ENCODE measurements at places on chromosomes 4 and X.

GRCh38 chr4:145795521-145795920 lies 115.6 kb downstream of the C4orf51 start:
- DNase-seq: no peak

DNA sequence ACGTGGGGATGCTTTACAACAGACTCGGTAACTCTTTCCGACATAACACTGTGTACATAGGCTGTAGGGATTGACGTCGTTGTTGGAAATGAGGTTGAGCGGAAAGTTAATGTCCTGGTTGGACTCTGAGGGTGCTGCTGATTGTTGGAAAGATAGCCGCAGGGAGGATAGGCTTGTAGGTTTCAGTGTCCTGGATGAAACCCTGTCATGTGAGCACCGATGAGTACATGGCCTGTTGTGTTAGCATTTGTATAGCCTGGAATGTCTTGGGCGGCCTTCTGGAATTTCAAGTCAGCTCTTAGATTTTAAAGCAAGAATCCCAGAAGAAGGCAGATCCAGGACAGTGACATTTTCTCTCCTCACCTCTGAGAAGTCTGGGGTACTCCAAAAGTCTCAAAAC lies 63.3 kb downstream of the TBC1D14 start:
- no peak for DNase-seq

GRCh38 chr4:37452952-37453280 lies 208.4 kb downstream of the NWD2 start:
- no peak for DNase-seq

GRCh38 chr4:75099321-75099720 lies 166.4 kb downstream of the PARM1 start:
- DNase-seq: no peak

- no peak for DNase-seq
These were observed 66.1 kb upstream of the KLHL13 start for GRCh38 chrX:118182681-118183080.

DNA sequence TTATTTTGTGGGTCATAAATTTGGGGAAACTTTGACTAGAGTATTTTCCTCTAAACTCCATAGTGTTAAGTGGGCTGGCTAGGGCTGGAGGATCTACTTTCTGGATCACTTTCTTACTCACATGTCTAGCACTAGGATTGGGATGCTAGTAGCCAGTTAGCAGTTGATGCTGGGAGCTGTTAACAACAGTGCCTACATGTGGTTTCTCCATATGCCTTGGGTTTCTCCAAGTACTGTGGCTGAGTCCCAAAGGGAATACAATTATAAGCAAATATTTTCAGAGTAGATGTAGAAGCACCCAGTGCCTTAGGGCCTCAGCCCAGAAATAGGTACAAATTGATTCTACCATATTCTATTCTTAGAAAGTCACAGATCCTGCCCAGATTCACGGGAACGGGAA lies 1614.9 kb downstream of the ARAP2 start:
- DNase-seq: no peak

DNA sequence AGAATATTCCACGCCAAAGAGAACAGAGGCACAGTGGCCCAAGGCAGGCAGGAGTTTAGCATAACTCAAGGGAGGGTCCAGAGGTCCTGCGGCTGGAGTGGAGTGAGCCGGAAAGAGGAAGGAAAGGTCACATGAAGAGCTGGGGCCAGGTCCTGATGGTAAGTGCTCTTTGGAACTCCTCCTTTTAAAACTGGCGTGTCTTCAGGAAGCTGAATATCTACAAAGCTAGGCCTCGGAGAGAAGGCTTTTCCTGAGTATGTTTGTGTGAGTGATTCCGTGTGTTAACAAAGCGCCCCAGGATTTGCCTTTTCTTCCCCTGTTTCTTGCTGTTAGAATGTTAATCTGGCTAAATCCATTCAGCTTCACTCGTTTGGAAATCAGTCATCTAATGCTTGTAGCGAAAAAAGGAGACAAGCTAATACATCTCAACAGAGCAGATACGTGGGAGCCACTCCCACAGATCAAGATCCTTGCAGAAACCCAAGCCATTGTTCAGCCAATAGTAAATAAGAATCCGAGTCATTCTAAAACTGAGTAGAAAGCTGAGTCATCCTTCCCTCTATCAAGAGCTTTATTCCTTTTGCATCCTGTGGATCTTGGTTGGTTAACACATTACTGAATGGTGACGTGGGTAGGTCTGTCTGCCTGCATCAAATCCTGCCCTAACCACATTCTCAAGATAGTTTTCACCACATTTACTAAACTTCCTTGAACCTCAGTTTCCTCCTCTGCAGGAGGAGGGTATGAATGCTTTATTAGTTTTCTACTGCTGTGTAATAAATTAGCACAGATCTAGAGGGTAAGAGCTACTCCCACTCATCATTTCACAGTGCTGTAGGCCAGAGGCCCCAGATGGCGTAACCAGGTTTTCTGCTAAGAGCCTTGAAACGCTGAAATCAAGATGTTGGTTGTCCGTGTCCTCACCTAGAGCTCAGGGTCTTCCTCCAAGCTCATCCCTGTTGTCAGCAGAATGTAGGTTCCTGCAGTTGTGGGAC lies 43.2 kb upstream of the RBM47 start:
- no peak for DNase-seq

GRCh38 chrX:102995316-102995715 lies 58.2 kb downstream of the RAB40AL start:
- no peak for DNase-seq

DNA sequence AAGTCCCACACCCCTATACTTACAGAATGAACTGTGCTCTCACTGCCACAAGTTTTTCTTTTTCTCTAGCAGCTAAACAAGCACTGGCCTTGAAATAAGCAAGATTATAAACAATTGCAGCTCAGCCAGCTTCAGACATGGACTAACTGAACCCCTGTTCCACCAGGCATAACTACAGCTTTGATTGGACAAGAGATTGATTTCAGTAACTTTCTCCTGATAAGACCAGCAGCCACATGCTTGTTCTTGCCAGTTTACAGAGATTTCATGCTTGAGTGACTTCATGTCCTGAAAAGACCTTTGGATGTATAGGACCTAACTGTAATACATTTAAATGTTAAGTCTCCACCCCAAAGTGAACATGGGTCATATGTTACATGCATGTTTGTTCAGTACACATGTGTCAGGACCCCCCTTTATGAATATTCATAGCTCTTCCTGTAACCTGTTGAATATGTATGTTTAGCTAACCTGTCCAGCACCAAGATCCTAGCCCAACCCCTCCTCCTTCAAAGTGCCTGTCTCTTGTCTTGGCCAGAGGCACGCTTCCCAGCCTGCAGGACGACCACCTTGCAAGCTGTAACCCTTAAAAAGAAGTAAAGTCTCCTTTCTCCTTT lies 27.9 kb downstream of the ZNF275 start:
- no peak for DNase-seq

- no peak for DNase-seq
These were observed 74.6 kb upstream of the NEIL3 start for GRCh38 chr4:177235026-177235425.

- no peak for DNase-seq
These were observed 126.7 kb upstream of the STX18 start for GRCh38 chr4:4668355-4669210.

DNA sequence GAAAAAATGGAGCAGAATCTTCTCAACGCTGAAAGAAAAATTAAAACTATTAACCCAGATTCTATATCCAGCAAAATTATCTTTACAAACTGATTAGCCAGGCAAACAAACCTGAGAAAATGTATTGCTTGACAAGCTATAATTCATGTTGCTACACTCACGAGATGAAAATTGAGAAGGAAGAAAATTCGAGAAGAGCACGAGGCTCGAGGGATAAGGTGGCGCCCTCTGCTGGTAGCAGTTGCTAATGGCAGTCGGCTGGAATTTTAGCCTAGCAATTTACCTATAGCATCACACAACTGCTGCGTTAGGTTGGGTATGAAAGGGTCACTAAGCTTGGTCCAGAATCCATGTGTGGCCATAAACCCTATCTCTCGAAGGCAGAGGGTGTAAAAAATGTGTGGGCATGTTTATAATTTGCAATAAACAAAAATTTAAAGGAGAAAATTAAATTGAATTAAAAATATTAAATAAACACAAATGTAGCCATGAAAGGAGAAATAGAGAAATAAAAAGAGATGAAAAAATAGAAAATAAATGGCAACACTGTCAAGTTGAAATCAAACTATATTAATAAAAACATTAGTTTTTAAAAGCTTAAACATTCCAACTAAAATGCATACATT lies 126.6 kb downstream of the PPP4R3C start:
- DNase-seq: no peak

DNA sequence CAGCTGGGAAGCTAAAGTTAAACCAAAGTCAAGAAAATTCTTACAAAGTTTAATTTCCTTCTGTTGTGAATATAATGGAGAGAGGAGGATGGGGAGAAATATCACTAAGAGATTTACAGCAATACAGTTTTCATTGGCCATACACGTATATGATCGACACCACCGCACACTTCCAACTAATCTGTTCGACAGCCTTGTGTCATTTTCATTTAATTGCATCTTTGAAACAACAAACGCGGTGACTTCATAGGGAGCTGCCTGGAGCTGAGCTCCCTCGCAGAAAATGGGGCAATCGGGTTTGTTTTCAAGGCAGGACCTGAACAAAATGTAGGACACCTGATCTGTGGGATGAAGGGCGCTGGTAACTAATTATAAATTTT lies 1.3 kb downstream of the PTPN13 start:
- DNase-seq: no peak

- DNase-seq: no peak
These were observed 150.9 kb downstream of the SPCS3 start for GRCh38 chr4:176470671-176471070.

DNA sequence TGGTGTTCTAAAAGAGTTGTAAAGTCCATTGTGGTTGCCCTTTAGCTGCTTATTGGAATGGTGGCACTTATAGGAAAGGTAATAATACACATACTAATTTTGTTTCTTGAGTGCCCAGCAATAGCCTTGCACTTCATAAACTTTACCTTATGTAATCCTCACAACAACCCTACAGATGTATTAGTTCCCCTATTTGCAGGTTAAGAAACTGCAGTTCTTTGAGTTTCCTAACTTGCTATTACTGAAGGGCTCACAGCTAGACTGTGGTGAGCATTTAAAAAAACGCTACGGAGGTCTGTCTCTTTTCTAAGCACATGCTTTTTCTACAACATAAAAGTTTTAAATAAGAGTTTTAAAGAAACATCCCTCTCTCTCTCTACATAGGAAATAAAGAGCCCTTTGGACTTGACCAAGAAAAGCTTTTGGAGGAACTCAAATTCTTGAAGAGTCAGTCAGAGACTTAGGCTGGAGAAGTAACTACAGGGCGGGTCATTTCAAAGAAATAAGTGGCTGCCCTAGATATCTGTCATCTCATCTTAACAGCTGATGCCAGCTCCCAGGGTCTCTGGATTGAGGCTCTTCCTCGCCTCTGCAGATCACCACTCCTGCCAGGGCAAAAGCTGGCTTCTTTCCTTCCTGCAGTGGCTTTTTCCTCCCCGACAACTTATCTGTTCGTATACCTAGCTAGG lies 42.0 kb upstream of the FBXW7 start:
- DNase-seq: no peak

DNA sequence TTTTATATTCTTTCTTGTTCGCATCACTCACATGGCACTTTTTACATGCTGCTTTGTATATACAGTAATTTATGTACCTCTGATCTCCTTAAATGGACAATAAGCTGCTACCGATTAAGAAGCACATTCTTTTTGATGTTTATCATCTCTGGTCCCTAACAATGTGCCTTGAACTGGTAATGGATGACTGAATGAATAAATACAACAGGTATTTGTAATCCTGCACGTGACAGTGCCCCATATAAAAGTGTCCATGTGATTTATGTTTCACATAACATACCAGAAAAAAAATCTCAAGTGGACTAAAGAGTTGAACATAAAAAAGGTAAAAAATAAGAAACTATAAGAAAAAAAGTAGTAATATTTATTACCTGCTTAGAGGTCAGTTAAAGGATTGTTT lies 7.7 kb upstream of the SLAIN2 start:
- no peak for DNase-seq

- no peak for DNase-seq
These were observed 102.2 kb downstream of the FRMPD4 start for GRCh38 chrX:12240491-12240890.

DNA sequence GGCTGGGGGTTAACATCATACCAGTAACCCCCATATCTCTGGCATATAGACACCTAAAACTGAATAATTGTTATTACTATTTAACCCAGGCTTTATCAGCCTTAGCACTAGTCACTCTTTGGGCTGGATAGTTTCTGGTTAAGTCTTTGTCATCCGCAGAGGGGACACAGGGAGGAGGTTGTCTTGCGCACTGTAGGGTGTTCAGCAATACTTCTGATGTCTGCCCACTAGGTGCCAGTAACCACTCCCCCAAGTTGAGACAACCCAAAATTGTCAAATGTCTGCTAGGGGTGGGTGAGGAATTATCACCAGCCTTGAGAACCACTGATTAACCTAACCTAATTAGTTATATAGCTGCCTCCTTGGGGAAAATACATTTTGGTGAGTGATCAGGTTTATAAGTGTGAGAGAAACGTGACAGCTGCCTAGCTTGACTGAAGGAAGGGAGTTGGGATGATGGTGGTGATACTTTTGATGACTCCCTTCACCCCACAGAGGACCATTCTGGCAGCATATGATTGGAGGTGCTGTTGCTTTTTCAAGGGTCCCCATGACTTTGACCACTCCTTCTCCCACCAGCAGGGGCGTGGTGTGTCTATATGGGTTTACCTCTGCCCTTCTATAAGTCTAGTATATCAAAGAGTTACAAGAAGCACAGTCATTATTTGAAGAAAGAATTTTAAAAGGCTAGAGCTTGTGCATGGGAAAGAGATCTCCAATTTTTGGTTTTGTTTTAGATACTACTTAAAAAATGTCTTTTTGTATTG lies 140.9 kb downstream of the STIM2 start:
- DNase-seq: no peak

GRCh38 chrX:103607364-103608305 lies at the start of gene TCEAL3:
Gene TCEAL3, plus strand, starts transcription at chrX:103607963. Its CDS starts 1,102 bp downstream, at chrX:103609065.
- no peak for DNase-seq

- peak; percentile 84 for DNase-seq
These were observed 8.1 kb downstream of the SH3BP2 start for GRCh38 chr4:2800691-2801596.

DNA sequence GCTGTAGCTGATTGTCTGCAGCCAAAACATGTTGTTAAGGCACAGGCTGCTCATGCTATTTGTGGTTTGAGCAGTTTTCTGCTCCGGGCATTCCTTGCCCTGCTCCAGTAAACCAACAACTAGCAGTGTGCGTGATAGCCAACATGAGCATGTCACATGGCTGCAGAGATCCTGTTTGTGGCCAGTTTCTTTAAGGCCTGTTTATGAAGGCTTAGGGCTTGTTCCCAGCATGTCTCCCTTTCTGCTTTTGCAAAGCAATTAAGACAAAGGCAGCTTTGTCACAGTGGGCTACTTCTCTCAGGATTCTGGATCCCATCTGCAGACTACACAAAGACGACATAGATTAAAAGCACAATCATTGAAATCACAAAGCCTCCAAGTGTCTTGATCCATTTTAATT lies 160.5 kb downstream of the ZNF518B start:
- DNase-seq: no peak
